Endodermal cell (in vitro differentiated cells): ENCODE measurements at places on chromosomes 1 and 21. TPM values are rescaled to one million over a fixed set of nuclear protein-coding genes. Genes with fewer than 3 reads are reported as not detected.

DNA sequence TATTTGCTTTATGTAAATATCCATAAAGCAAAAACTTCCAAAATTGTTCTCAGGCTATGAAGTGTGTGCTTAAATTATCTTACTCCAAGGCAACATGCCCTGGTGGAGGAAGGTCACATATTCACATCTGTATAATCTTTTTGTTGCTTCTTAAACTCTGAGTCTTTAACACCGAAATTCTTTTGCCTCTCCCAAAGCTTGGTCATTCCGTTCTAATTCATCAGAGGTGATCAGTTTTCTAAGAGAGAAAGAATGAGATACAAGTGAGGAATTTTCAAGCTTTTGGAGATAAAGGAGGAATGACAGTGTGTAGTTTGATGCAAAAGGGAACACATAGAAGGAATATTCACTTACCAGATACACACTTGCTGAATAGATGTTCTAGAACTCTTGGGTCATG is 561.7 kb downstream of the LTN1 start:
- no peaks in the 10 kb centered on the region for H3K36me3 ChIP-seq
- no peak overlapping the region for H3K27ac ChIP-seq
- no peak overlapping the region for H3K4me3 ChIP-seq
- no peaks in the 10 kb centered on the region for H3K27me3 ChIP-seq
- H3K4me1 ChIP-seq: no peaks in the 10 kb centered on the region

Gene CD48
- 1.1 to 6.0 TPM (median 1.3 TPM) in 3 replicates for total RNA-seq

Gene CDCA8
- total RNA-seq: 27.7 and 29.6 TPM in 2 replicates

GRCh38 chr1:41649396-41650027 is 165.0 kb upstream of the EDN2 start:
- no peaks in the 10 kb centered on the region for H3K36me3 ChIP-seq
- no peaks in the 10 kb centered on the region for H3K4me1 ChIP-seq
- H3K27ac ChIP-seq: no peak overlapping the region

DNA sequence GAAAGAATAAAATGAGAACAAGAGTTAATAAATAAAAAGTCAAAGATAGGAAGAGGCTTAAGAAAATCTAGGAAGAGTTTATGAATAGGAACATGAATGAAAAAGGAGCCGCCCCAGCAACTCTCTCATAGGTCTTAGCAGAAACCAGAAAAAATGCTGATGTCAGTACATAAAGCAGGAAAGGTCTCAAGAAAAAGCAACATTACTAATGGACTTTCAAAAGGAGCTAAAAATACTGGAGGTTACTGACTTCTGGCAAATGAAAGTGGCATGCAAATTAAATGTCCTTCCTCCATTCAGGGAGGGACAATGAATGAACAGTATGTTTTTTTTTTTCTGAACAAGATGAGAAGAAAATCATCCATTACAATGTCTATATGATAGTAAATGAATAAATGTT is 387.6 kb downstream of the BRINP2 start:
- H3K4me3 ChIP-seq: no peak overlapping the region
- no peaks in the 10 kb centered on the region for H3K4me1 ChIP-seq
- no peaks in the 10 kb centered on the region for H3K36me3 ChIP-seq

- no peaks in the 10 kb centered on the region for H3K36me3 ChIP-seq
- no peak overlapping the region for H3K27ac ChIP-seq
- no peak overlapping the region for H3K4me3 ChIP-seq
- peaks cover 16% of the 10 kb centered on the region for H3K4me1 ChIP-seq
- no peaks in the 10 kb centered on the region for H3K27me3 ChIP-seq
These were observed 36.1 kb upstream of the CACYBP start for GRCh38 chr1:174963529-174964125.

- H3K36me3 ChIP-seq: no peaks in the 10 kb centered on the region
- no peak for DNase-seq
- no peak overlapping the region for H3K4me3 ChIP-seq
- no peaks in the 10 kb centered on the region for H3K27me3 ChIP-seq
- no peaks in the 10 kb centered on the region for H3K4me1 ChIP-seq
These were observed 173.2 kb downstream of the ROR1 start for GRCh38 chr1:63946866-63947491.
